Umbilical cord (tissue), 2 donors: ENCODE measurements at places on chromosomes 4 and X. TPM values are rescaled to one million over a fixed set of nuclear protein-coding genes. Genes with fewer than 3 reads are reported as not detected.

Gene SPANXA2
- total RNA-seq = not detected

- no peak for DNase-seq
Observed at GRCh38 chr4:74942918-74943253, 10.0 kb downstream of the PARM1 start.

Gene SLC30A9
- 54.4 TPM for total RNA-seq

Gene HDX
- 3.4 TPM for total RNA-seq

Gene CEP44
- total RNA-seq = 33.7 TPM

DNA sequence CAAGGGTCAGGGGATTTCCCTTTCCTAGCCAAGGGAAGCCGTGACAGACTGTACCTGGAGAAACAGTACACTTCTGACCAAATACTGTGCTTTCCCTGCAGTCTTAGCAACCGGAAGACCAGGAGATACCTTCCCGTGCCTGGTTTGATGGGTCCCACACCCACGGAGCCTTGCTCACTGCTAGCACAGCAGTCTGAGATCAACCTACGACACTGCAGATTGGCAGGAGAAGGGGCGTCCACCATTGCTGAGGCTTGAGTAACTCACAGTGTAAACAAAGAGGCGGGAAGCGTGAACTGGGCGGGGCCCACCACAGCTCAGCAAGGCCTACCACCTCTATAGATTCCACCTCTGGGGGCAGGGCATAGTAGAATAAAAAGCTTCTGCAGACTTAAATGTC is 48.7 kb upstream of the SRD5A3 start:
- no peak for DNase-seq

Gene RNF128
- total RNA-seq = 7.9 TPM

GRCh38 chrX:18542131-18542530 is 116.7 kb downstream of the CDKL5 start:
- DNase-seq = no peak

Gene GJB1
- total RNA-seq = not detected
